ENCODE measurements at places on chromosomes 16 and 17. TPM values are rescaled to one million over a fixed set of nuclear protein-coding genes. Genes with fewer than 3 reads are reported as not detected.

OTOP2 gene
- not detected for total RNA-seq

DNA sequence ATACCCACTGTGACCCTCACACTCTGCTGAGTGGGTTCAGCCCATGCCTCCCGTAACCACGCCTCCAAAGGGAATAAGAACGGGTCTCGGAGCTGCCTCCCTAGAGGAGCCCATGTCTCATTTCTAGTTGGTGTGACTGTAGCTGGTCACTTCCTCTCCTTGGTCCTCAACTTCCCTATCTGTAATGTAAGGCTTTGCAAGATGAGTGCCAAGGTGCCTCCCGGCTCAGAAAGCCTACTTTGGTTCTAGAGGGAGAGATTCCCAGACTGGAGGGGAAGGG, 20.8 kb downstream of the C16orf74 start:
- DNase-seq, result no peak

CD300A gene
- total RNA-seq, result 2.6 TPM

GRCh38 chr16:48834576-48834975, 224.6 kb upstream of the N4BP1 start:
- no peak for DNase-seq

BCL6B gene
- 8.8 TPM for total RNA-seq

- DNase-seq, result no peak
Measured at GRCh38 chr17:38403491-38403890, 24.8 kb upstream of the ARHGAP23 start.

TBX21 gene
- 0.30 TPM for total RNA-seq

GRCh38 chr17:80512233-80512632, 32.4 kb upstream of the RPTOR start:
- DNase-seq, result no peak

- no peak for DNase-seq
Measured at GRCh38 chr16:15993541-15993940, 44.1 kb downstream of the ABCC1 start.

DNA sequence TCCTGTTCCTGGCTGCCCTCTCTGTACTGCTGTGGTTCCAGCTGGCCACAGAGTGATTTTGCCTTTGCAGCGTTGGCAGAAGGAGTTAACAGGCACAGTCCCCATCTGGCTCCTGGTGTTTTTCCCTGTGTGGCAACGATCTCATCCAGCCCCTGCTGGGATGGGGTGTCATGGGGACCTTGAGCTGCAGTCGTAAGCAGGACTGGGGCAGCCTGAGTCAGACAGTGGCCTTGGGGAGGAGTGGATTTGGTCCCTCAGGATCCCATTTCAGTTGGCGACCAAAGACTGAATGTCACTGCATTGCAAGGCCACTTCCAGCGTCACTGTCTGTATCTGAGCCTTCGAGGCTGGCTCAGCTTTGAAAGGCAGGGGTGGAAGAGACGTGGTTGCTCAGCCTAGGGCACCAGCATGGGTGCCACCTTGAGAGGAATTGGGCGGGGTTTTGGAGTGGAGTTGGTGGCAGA, 11.9 kb downstream of the TMEM94 start:
- no peak for DNase-seq

DNA sequence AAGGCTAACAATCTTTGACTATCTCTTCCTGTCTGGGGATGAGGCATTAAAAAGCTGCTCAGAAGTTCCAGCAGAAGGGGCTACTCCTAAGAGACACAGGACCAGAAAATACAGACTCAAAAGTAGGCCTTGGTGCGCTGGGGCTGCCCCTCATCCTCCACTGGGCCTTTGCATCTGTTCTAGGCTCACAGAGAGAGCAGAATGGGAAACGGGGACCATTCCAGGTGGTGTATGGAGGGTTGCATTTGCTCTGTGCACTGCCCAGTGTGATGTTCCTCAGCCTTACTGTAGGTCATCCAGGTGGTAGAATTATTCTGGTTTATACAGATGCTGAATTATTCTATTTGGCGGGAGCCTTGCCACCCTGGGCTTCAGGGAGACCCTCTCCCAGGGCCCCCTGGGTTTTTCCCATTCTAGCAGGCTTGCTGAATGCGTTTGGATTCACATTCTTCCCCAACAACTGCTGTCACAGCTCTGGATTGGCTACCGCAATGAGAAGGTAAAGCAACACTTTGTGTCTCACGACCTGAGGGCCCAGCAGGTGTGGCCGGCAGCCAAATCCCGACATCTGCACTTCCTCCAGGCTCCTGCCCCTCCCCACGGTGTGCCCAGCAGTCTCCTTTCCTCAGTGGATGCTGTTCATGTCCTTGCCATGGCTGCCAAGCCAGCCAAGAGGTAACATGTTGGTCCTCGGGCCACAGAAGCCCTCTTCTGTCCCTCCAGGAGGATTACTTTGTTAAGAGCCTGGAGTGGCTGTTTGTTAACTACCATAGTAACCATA, 25.0 kb upstream of the ZNHIT3 start:
- DNase-seq, result no peak

GRCh38 chr17:15738066-15738465, 6.0 kb downstream of the TBC1D26 start:
- DNase-seq, result no peak

TNRC6A gene
- 35.6 TPM for total RNA-seq

KIF2B gene
- not detected for total RNA-seq

- DNase-seq, result no peak
Measured at GRCh38 chr17:12180644-12181261, 160.1 kb downstream of the MAP2K4 start.

- DNase-seq, result no peak
Measured at GRCh38 chr16:66517586-66518263, 32.2 kb downstream of the TK2 start.

MPV17L gene
- 5.4 TPM for total RNA-seq

- no peak for DNase-seq
Measured at GRCh38 chr17:986322-986929, 6.8 kb upstream of the NXN start.

GRCh38 chr17:147796-148740, 10.7 kb downstream of the SCGB1C2 start:
- DNase-seq, result peak; percentile 56

HBM gene
- 1.2 TPM for total RNA-seq

DNA sequence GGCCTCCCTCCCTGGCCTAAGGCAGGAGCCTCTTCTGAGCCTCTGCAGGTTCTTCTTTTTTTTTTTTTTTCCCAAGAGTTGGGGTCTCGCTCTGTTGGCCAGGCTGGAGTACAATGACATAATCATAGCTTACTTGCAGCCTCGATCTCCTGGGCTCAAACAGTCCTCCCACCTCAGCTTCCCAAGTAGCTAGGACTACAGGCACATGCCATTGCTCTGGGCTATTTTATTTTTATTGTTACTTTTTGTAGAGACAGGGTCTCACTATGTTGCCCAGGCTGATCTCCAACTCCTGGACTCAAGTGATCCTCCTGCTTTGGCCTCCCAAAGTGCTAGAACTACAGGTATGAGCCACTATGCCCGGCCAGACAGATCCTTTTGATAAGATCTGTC, 32.6 kb downstream of the SBK1 start:
- DNase-seq, result no peak

VASN gene
- total RNA-seq, result 6.3 TPM

DNA sequence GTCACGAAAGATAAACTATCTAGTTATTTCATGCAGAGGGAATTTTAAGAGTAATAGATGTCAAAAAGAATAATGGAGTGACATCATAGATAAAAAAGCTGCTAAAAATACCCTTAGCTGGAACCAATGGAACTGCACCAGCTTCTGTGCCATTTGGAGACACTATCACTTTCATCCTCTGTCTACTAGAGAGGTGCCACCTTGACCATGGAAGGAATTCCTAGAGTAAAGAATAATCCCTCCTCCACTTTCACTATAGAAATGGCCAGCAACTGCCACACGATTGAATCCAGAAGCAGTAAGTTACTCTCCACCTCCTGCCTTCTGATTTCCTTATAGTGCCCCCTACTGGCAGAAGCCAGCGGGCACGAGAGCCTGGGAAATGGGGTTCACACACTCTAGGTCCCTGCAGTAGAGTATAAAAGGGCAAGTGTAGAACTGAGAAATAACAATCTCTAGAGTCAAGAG, 2.8 kb upstream of the ALDH3A2 start:
- DNase-seq, result no peak

- DNase-seq, result peak; percentile 78
Measured at GRCh38 chr16:46747777-46748651, at the start of gene MYLK3. Gene MYLK3 (minus strand): TSS chr16:46748344. CDS start chr16:46748193, 151 bp downstream.

- no peak for DNase-seq
Measured at GRCh38 chr16:85833219-85833920, 33.9 kb downstream of the COX4I1 start.

- no peak for DNase-seq
Measured at GRCh38 chr16:1089439-1089821, 6.6 kb downstream of the C1QTNF8 start.

GDE1 gene
- 89.1 TPM for total RNA-seq

DNA sequence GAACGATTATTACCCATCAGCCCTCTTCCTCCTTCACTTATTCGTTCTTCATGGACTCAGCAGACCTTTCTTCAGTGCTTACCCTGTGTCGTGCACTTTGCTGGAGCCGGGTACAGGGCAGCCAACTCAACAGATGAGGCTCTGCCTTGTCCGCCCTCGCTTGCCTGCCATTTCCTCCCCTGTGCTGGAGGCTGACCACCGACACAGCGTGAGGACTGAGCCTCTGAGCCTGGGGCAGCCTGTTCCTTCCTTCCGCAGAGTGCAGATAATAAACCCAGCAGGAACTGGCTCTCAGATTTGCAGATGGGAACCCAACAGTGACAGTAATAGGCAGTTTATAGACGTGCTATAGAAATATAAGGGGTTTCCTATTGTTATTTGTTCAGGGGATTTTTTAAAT, 7.0 kb upstream of the SLC39A11 start:
- peak; percentile 50 for DNase-seq

DNA sequence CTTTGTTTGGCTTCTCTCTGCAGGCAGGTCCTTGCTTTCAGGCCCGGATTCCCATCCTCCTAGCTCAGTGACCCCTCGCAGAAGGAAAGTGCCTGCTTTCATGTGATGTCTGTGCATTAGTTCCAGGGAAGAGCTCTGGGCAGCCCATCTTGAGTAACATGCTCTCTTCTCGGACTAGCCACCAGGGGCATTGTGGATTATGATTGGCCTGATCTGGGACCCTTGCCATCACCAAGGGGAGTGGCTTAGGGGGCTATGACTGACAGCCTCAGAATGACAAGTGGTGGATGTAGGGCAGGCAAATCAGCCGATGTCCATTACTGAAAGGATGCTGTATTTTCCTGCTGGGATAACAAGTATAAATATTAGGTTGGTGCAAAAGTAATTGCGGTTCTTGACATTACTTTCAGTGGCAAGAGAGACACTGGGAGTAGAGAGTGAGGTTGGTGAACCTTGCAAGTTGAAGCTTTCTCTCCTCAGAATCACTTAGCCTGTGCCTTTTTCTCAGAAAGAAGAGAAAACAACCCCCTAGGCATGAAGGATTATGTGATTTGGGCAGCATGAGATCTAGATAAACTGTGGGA, 71.5 kb upstream of the MPHOSPH6 start:
- DNase-seq, result no peak
